NAMALWA (cell line): ENCODE measurements at places on chromosomes 5 and 9.

- no peak for DNase-seq
Observed at GRCh38 chr9:92663126-92663525, 6.8 kb downstream of the IPPK start.

DNA sequence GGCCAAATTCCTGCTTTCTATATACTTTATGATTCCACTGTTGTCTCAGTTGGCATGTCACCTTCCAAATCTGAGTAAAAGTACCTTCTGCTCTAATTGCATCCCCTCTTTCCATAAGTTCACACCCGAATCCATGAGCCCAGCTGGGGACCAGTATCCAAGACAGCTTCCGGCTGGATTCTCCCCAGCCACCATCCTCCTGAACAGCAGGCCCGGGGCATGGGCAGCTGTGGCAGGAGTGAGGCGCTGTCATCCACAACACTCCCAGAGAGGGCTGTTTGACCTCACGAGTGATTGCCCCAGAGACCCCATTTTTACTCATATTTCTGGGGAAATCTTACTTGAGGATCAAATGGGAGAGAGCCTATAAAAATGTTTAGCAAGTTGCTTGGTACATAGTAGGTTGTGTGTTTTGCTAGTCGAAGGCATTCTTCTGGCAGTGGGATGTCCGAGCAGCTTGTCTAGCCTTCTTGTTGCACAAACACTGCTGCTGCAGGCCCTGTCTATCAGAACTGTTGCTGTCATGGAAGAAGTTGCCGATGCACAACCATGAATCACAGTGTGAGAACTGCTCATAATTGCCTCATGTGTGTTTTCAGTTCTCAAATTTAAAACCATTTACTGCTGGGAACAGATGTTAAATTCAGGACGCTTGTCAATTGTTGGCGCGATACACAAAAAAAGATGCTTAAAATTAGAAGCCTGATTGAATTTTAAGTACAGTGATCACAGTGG is 93.8 kb downstream of the HSPA4 start:
- DNase-seq: no peak

- no peak for DNase-seq
Observed at GRCh38 chr9:84499969-84500582, 159.5 kb upstream of the SLC28A3 start.

DNA sequence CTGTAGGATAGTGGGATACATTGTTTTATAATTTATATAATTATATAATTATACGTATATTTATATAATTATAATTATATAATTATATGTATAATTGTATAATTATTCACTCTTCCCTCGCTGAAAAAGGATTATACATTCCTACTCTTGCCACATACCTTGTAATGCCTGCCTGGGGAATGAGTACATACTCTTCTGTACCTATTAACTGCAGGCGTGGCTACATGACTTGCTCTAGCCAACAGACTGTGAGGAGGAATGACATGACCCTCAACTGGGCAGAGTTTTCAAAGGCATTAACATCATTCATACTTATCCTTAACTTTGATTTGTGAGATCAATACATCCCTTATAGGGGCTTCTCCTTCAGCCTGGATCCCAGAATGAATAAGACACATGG is 19.1 kb downstream of the ERMP1 start:
- DNase-seq: no peak

DNA sequence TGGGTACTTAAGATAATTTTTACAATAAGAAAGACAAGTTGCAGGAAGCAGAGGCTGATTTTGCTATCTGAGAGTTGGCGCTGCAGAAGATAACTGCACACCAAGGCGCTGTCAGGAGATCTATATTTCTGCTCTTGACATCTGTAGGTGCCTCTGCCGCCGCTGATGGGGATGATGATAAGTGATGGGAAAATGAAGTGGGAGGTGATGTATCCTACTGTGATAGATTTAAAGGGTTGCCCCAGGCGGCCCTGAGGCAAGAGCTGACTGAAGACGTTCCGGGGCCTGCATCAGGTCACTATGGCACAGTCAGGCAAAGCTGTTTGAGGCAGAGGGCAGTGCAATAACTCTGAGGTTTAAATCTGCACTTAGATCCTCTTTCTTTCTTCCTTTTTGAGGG is 78.1 kb downstream of the SNCAIP start:
- no peak for DNase-seq

GRCh38 chr5:169875091-169875728 is 105.1 kb downstream of the INSYN2B start:
- no peak for DNase-seq

GRCh38 chr5:109701252-109701651 is 11.5 kb downstream of the MAN2A1 start:
- no peak for DNase-seq

DNA sequence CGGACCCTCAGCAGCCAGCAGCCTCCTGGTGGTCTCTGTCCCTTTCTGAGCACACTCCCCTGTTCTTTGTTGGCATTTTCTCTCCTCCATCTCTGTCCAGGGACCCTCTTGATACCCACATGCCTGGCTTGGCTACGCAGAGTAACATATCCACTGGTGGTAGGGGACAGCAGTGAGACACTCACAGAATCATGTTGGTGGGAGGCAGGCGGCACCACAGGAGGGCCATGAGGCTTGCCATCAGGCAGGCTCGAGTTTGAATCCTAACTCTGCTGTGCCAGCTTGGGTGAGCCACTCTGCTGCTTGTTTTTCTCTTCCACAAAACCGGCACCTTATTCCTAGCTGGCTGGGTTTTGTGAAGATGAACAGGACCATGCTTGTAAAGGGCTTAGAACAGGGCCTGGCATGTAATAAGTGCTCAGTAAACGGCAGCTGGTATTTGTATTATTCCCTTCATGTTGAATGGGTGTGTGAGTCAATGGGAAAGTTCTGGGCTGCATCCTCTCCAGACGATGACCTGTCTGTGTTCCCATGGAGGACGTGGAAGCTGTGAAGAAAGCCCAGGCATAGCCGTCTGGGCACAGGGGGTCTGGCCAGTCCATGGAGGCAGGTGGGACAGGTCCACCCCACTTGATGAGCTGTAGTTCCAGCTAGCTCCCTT is 2.3 kb downstream of the COL27A1 start:
- DNase-seq: no peak

DNA sequence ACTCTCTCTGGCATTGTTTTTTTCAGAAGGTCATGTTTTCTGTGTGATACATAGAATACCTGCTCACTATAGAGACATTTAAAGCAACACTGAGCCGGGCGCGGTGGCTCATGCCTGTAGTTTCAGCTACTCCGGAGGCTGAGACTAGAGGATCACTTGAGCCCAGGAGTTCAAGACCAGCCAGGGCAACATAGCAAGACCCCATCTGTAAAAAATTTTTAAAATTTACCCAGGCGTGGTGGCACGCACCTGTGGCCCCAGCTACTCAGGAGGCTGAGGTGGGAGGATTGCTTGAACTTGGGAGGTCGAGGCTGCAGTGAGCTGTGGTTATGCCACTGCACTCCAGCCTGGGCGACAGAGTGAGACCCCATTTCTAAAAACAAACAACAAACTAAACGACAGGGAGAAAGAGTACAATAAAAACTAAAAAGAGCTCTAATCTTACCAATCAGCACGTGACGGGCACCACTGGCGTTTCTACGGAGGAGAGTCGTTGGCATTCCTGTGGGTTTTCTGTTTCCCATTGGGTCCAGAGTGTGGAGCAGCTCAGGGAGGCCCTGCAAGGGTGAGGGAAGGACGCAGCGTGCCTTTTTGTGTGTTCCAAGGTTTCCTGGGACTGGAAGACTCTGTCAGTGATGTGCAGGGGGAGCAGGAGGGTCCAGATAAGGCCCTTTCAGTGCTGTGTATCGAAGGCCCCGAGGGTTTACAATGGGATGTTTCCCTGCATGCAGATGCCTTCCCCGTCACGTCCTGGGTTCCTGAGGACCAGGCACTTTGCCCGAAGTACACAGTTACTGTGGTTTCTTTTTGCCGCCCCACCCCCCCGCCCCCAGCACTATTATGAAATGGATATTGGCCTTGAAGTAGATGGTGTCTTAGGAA is 7.2 kb upstream of the RNU6ATAC start:
- no peak for DNase-seq

DNA sequence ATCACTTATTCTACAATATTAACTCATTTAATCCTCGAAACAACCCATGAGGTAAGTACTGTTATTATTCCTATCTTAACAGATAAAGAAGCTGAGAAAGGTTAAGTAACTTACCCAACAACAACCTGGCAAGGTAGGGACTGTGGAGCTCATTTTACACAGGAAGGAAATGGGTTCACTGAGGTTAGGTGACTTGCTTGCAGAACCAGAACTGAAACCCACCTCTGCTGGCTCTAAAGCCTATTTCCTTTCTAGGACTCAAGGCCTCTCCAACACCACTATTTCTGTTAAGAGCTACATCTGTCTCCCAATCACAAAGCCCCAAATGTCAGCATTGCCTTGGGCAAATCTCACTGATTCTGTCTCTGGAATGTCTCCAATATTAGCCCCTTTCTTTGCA is 38.9 kb upstream of the IFNK start:
- DNase-seq: peak; percentile 18

DNA sequence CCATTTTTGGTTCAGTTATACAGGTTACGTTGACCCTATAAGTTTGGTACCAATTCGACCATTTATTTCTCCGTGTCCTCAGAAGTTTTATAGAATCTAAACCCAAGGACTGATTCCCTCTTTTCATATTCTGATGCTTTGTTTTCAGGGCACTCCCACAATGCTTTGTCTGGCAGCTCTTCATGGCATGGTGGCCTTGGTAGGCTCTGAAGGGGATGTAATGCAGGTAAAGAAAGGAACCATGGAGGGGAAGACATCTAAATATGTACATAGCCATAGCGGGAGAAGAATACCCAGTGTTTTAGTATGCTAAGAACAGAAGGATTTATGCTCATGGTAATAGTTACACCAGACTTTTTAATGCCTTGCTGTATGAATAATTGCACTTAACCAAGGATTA is 82.7 kb downstream of the HACD4 start:
- DNase-seq: no peak

GRCh38 chr5:77104813-77105212 is 17.7 kb upstream of the ZBED3 start:
- DNase-seq: no peak

- DNase-seq: no peak
Observed at GRCh38 chr5:8813180-8813579, 732.7 kb downstream of the SEMA5A start.

DNA sequence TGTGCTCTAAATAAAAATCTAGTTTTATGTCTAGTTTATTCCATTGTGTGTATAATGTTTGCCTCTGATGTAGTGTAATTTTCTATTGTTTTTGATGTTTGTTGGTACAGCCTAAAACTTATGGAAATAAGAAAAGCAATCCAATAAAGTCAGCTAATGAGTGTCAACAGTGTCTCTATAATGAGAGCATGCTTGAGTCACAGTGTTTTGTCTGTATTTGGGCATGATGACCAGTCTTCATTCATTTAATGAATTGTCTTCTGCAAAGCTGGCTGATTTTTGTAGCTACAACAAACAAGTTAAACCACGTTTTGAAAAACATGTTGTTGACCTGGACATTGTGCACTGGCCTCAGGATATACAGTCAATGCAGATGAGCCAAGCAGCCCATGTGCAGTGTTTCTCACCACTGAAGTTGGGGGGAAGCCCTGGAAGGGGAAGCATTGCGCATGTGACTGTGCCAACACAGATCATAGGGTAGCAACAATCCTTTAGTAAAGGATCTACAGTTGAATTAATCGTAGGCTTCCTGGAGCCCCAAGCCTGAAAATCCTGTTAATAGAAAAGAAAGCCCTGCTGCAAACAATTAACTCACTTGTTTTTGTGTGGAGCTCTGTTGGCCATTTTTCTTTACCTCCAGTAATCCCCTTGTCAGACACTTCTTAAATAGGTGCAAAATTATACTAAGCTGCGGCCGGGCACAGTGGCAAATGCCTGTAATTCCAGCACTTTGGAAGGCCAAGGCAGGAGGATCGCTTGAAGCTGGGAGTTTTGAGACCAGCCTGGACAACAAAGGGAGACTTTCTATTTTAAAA is 88.0 kb downstream of the INIP start:
- peak; percentile 5 for DNase-seq

DNA sequence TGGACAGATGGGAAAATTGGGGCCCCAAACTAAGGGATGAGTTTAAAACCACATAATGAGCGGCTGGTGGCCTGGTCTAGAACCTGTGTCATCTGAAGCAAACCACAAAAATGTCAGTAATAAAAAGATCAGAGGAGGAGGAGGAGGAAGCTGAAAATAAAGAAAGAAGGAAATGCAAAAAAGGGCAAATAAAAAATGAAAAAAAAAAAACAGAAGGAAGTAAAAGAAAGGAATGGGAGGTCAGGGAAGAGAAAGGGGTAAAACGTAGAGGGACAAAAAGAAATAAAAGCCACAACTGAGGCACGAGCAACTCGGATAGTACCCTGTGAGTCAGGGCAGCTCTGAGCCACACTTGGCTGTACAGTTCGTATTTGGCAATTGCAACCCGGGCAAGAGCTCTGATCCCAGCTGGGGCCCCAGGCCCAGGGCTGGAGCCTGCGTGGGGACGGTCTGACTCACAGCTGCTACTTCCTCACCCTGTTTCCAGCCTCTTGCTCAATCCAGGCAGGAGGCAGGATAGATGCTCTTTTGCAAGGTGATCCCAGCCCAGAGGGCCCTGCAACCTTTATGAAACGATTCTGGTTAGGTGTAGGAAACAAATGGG is 137.9 kb upstream of the TRIM32 start:
- no peak for DNase-seq

DNA sequence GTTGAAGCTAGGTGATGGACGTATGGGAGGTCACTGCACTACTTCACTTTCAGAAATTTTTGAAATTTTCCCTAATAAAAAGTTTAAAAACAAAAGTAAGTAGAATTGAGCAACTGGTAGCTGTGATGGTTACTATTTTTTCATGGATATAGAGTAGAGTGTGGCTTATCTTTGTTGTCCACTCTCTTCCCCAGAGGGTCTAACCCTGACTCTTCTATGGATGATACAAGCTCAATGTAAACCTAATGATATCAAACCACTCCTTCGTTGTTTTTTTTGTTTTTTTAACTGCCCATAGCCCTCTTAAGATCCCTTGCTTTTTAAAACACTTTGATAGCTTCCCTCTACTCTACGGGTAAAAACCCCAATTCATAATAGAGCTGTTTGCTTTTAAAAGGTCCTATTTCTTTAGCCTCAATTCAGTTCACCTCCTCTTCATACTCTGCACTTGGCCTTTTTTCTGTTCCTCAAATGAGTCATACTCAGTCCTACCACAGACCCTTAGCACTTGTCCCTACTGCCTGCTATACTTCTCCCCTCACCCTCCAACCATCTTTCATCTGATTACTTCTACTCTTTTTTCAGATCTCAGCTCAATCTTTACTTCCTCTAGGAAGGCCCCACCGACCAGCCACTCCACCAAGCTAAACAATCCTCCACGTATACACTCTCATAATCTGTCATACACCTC is 2.6 kb downstream of the HDAC3 start:
- DNase-seq: no peak

DNA sequence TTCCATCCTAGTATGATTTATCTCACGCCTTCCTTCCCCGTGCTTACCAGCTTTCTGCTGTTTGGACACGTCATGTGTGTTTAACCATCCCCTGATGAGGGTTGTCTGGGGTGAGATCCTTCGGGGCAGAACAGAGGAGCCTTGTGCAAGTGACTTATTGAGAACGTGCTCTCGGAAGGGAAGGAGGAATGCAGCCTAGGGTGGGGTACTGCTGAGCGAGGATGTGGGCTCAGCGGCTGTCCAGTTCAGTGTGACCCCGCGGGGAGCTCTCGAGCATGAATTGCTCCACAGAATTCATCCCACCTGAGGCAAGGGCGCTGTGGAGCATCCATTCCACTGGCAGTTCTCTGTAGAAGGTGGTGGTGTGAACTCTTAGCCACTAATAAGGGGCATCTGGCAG is 4.0 kb downstream of the MYOZ3 start:
- no peak for DNase-seq

- no peak for DNase-seq
Observed at GRCh38 chr5:6435356-6435755, 13.3 kb upstream of the UBE2QL1 start.

- no peak for DNase-seq
Observed at GRCh38 chr5:141858079-141858765, 20.0 kb downstream of the PCDH1 start.
